ENCODE measurements at places on chromosomes 6 and 20.

GRCh38 chr20:55615818-55616217 lies 389.5 kb downstream of the CBLN4 start:
- no peak for DNase-seq

DNA sequence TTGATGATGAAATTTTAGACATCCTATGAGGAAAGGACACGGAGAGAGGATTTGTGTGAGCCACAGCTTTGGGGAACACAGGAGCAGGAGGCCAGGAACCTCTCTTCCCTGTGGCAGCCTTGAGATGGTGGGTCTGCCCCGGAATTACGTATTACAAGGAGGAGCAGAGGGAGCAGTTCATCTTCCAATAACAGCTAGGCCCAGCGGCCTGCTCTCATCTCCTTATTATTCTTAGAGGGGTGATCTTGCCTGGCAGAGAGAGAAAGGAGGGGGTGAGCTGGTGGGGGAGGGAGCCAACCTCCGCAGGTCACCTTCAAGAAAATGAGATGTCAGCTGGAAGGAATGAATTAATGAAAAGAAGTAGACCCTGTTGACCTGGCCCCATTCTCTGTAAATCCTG lies 305.8 kb downstream of the LRFN2 start:
- DNase-seq: no peak

DNA sequence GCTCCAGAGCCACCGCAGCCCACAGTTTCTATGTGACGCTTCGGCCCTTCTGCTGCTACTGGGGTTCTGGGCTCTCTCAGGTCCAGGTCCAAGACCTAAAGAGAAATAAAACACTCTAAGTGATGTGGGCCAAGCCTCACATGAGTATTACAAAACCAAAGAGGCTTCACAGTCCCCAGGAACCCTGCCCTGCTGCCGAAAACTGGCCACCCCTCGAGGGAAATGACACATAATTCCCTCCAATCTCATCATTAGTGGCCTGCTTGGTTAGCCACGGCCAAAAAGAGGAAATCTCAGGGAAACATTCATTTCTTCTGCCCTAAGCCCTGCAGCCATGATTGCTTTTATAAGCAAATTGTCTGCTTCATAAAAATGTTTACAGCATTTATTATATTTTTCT lies 32.5 kb downstream of the DLL1 start:
- no peak for DNase-seq

DNA sequence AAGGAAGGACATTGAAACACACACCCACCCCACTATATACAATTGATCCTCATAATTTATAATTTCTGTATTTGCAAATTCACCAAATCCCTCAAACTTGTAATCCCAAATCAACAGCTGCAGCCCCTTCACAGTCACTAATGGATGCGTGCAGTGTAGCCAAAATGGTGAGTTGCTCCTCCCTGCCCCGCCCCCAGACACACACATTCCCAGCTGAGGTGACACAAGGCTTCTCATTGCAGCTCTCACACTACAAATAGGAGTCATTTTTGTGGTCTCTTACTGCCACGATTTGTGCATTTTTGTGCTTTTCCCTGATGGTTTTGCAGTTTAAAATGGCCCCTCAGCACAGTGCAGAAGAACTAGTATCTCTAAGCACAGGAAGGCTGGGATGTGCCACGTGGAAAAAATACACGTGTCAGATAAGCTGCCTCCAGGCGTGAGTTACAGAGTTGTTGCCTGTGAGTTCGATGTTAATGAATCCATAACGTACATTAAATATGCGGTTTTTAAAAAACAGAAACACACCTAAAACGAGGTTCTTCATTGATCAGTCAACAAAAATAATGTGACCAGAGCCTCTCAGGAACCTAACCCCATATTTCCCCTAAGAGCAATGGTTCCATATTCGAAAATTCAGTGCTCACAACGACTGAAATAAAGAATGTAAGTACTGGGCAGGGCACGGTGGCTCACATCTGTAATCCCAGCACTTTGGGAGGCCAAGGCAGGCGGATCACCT lies 8.2 kb downstream of the ATP9A start:
- no peak for DNase-seq

DNA sequence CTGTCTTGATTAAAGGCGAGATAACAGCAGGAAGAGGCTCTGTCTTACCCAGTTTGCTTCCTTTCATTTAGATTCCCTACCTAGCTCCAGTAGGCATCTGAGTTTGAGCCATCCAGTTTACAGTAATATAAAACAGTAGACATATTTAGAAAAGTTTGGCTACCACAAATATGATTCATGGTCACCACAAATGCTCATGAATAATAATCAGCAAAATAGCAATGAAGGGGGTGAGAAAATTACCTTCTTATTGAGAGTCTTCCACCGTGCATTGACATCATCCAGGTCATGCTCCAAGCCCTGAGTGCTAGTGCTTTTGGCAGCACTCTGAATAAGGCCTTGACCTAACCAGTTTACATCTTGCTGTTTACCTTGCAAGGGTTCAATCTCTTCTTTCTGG lies 106.2 kb downstream of the DST start:
- DNase-seq: no peak

GRCh38 chr20:11158146-11158545 lies 484.3 kb upstream of the JAG1 start:
- DNase-seq: no peak

DNA sequence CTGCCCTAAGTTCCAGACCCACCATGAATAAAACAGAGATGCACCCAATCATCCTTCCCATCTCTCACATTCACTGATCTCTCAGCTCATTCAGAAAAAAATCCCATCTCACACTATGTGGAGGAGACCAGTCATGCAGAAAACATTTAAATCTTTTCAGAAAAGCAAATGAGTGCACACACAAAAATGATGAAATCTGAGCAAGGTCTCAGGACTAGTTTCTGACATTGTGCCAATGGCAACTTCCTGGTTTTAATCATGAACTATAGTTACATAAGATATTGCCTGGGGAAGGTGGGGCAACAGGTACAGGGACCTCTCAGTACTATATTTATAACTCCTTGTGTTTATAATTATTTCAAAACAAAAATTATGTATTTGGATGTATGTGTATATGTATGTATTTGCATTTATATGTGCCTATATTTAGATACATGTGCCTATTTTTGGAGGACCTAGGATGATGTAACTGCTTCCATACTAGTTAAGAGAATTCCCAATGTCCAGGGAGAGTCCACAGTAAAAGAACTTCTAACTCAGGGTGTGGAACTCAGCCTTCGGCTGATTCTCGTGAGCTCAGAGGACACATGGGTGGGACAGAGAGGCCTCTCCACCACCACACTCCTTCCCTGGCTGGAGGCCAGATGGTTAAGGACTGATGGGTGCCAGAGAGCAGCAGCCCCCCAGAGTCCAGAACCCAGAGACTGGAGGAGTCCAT lies 71.7 kb upstream of the MAP3K4 start:
- peak; percentile 22 for DNase-seq

GRCh38 chr6:113953346-113953745 lies 17.6 kb downstream of the HDAC2 start:
- no peak for DNase-seq

- peak; percentile 87 for DNase-seq
These were observed 9.2 kb downstream of the ECI2 start for GRCh38 chr6:4125933-4126864.

DNA sequence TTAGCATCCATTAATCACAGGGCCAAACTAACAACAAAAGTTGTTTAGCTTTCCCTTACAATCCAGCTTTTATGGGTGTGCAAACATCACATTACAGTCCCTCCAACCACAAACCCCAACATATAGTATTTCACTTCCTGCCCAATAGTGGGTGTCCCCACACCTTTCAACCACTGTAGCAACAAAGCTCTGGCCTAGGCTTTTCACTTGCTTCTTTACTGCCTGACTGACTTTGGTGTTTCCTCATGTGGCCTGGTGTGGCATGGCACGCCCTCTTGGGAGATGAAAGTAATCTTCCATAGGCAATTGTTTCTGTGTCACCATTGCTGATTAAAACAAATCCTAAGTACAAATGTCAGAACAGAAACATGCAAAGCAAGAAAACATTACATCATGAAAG lies 46.3 kb downstream of the MCM8 start:
- DNase-seq: no peak

- DNase-seq: no peak
These were observed 278.8 kb upstream of the JARID2 start for GRCh38 chr6:14966906-14967711.

GRCh38 chr6:39791850-39792539 lies at the start of gene DAAM2:
DAAM2 (plus strand) TSS chr6:39792376; CDS start chr6:39856303, 63,927 bp downstream.
- no peak for DNase-seq

DNA sequence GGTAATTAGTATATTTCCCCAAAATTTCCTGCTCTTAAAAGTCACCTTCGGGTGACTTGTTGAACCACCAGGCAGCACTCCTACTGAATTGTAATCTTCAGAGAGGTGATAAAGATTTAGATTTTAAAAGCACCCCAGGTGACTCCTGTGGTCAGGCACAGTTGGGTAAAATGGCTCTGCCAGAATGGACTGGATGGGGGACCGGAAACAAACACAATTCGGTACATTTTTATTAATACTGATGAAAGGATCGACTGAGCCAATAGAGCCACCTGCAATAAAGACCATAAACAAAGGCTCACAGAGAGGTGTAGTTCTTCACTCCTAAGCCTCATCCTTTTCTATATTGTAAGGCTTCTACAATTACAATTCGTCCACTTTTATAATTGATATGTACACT lies 19.6 kb upstream of the FAM83C start:
- DNase-seq: no peak

- DNase-seq: no peak
These were observed 124.7 kb downstream of the IRF4 start for GRCh38 chr6:516213-516612.

- no peak for DNase-seq
These were observed 161.8 kb downstream of the MTHFD1L start for GRCh38 chr6:151027295-151027747.

- no peak for DNase-seq
These were observed 11.6 kb upstream of the HSP90AB1 start for GRCh38 chr6:44235269-44235668.

DNA sequence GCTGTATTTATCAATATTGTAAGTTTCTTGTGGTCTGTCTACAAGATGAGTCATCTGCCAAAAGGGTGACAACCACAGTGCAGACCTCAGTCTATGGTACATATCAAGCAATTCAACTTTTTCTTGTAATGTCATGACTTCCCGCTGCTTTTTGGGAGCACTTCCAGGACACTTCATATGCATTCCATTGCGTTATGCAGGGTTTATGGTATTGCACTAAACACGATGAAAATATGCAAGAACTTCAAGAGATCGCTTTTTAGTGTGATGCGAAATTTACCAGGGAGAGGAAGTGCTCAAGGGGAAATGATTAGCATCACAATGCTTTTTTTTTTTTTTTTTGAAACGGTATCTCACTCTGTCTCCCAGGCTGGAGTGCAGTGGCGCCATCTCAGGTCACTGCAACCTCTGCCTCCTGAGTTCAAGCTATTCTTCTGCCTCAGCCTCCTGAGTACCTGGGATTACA lies 166.5 kb downstream of the TFAP2A start:
- DNase-seq: peak; percentile 22

DNA sequence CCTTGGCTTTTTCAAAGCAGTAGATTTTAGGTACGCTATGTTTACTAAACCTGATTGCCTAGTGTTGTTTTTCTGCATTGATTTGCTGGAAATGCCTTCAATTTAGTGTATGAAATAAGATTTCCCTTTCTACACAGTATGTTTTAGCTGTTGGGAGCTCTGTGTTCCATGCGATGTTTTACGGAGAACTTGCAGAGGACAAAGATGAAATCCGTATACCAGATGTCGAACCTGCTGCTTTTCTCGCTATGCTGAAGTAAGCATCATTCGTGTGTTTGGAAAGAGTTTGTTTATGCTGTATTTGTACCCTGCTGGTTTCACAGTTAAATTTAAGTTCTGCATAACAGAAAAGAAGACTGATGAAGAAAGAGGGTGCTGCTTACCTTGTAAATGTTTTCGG lies 1.9 kb downstream of the BTBD3 start:
- DNase-seq: no peak

- DNase-seq: peak; percentile 56
These were observed 45.9 kb downstream of the ZNF217 start for GRCh38 chr20:53547664-53548239.

GRCh38 chr6:39444479-39445019 lies 122.0 kb upstream of the KCNK16 start:
- DNase-seq: peak; percentile 67

GRCh38 chr6:85460921-85461797 lies 11.3 kb downstream of the NT5E start:
- no peak for DNase-seq

DNA sequence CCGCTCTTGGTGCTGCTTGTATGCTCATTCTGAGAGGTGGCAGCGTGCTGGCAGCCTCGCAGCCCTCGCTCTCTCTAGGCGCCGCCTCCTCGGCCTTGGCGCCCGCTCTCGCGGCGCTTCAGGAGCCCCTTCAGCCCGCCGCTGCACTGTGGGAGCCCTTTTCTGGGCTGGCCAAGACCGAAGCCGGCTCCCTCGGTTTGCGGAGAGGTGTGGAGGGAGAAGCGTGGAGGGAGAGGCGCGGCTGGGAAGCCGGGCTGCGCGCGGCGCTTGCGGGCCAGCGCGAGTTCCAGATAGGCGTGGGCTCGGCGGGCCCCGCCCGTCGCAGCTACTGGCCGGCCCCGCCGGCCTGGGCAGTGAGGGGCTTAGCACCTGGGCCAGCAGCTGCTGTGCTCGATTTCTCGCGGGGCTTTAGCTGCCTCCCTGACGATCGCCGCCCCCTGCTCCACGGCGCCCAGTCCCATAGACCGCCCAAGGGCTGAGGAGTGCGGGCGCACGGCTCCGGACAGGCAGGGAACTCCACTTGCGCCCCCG lies 19.5 kb upstream of the FAM8A1 start:
- DNase-seq: no peak

GRCh38 chr20:14744723-14745122 lies 407.3 kb upstream of the FLRT3 start:
- DNase-seq: no peak

GRCh38 chr6:167097770-167098169 lies 25.1 kb upstream of the CCR6 start:
- no peak for DNase-seq

DNA sequence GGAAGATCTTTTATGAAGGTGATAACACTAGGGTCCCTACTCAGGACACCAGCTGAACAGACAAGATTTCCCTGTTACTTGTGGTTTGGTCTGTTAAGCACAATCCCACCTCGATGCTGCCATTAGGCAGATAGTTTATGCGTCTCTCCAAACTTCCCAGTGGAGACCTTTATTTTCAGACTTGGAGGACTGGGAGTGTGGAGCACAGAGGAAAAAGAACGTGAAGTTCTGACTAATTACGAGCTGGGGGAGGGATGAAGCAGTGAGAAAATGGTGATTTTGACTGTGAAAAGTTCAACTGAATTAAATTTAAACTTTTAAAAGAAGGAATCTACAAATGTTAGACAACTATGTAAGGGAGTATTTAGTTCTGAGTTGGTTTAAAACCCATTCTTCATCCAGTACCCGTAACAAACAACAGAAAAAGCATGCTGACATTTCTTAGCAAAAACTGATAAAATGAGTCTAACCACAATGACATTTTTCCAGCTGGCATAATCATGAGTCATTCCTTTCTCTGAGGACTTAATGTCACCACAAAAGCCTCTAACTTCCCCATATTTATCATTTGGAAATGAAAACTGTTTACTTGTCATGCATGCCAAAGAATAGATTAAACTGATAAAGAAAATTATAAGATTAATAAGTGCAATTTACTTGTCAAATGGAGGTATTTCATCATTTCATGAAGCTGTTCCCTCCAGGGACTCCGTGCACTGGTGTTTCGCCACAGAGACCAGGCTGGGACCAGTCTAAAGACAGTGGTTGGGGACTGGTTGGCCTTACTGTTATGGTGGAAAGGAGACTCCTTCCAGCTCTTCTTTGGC lies 113.3 kb upstream of the SSTR4 start:
- DNase-seq: peak; percentile 59
